ENCODE measurements at places on chromosomes 6 and 20.
A peak's percentile ranks its signal among the peaks of the same experiment; 100 is the strongest.

DNA sequence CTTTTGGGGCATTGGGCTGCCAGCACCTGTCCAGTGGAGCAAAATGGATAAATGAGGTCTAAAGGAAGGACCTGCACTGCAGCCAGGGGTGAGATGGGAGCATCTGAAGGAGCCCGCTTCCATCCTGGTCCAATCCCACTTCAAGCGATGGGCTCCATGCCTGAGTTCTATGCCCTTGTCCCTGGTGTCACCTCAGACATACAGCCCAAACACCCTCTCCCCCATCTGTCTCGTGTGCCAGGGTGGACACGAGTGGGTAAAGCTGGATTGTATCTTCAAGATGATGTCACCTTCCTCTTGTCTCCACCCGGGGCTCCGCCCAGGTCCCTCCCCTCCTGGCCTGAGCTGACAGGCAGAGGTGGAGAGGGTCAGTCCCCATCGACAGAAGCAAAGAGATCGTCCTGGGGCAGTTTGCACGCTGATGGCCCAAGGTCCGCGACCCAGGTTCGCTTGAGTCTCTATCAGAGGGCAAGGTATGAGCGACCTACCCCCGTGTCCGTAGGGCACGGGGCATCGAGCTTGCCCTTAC, 544 bp downstream of the SMIM29 start:
- DNase-seq, result peak; percentile 33

GRCh38 chr20:44643596-44644229, 7.8 kb downstream of the ADA start:
- no peak for DNase-seq

DNA sequence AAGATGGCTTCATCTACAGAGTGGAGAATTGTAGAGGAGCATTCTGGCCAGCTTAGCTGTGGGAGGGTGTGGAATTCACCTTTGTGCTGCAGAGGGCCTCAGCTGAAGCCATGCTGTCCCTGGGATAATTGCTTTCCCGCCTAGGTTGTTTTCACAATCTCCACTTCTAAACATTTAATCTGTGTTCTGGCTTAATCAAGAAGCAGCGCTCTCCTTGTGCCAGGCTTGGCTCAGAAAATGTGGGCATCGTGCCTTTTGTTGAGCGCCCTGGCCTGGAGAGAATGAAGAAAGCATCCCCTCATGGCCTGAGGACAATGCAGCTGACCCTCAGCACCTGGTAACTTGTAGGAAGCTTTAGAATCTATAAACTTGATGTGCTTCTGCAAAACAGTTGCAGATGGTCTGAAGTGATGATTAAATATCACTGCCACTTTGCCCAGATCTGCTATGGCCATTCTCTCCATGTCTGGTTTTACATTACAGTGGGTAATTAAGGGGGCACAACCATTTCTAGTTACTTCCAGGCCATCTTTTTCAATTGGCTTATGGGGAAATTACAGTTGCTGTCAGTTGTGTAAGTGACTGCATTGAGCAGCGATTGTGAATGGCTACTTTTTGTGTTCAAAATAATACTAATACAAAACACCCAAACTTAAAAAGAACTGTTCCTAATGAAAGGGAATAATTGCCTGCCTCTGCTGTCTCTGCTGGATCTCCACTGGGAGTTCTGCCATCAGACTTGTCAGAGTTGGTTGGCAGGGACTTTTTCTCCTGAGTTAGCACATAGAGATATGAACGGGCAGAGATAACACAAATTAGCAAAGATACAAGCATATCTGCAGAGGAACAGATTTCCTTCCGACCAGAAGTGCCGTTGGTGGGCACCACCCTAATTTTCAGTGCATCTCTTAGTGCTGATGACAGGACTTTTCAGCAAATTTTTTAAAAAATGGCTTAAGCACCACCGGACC, 18.4 kb downstream of the CTNNBL1 start:
- peak; percentile 33 for DNase-seq

DNA sequence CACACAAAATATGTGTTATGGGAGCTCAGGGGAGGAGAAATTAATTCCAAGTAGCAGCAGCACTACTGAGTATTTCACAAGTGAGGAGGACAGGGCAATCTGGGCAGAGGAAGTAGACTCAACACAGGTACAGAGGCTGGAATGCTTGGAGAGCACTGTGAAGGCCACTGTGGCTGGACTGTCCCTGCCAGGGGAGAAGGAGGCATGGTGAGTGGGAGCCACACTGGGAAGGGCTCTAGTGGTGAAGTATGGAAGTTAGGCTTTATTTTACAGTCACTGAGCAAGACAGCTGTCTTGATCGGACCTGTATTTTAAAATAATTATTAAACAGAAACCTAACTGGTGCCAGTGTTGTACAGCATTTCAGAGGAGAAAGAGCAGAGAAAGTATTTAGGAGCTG, 28.8 kb downstream of the FAM229B start:
- DNase-seq, result no peak

GRCh38 chr20:10429443-10429981, 4.5 kb downstream of the MKKS start:
- DNase-seq, result no peak

Data from D341Med (cell line).